Endothelial cell of umbilical vein (primary cell): ENCODE measurements at places on chromosomes 12 and 14.
A peak's percentile ranks its signal among the peaks of the same experiment; 100 is the strongest.

- DNase-seq, result no peak
Observed at GRCh38 chr12:49582850-49583249, 14.9 kb upstream of the MCRS1 start.

DNA sequence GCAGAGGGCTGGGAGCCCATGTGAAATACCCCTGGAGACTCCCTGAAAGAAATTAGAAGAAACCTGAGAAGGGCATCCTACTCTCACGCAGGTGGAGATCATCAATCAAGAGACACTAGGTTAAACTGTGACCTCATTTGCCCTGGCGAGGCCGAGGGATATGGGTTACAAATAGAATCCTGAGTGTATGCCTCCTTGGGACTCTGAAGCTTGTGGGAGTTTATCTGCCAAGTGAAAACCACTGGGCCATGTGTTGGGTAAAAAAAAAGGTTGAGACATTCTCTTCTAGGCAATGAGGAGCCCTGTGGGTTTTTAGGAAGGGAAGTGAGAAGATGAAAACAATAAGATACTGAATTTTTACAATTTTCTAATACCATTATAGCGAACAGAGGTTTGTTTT lies 160.7 kb upstream of the ARID2 start:
- no peak for DNase-seq

GRCh38 chr14:57822081-57822480 lies 43.8 kb downstream of the SLC35F4 start:
- DNase-seq, result no peak

- peak; percentile 80 for DNase-seq
Observed at GRCh38 chr14:22699801-22700564, 55.8 kb upstream of the OR6J1 start.

GRCh38 chr12:1811281-1811947 lies 9.0 kb upstream of the LRTM2 start:
- peak; percentile 57 for DNase-seq

GRCh38 chr12:132471858-132472255 lies 18.1 kb upstream of the FBRSL1 start:
- DNase-seq, result no peak

DNA sequence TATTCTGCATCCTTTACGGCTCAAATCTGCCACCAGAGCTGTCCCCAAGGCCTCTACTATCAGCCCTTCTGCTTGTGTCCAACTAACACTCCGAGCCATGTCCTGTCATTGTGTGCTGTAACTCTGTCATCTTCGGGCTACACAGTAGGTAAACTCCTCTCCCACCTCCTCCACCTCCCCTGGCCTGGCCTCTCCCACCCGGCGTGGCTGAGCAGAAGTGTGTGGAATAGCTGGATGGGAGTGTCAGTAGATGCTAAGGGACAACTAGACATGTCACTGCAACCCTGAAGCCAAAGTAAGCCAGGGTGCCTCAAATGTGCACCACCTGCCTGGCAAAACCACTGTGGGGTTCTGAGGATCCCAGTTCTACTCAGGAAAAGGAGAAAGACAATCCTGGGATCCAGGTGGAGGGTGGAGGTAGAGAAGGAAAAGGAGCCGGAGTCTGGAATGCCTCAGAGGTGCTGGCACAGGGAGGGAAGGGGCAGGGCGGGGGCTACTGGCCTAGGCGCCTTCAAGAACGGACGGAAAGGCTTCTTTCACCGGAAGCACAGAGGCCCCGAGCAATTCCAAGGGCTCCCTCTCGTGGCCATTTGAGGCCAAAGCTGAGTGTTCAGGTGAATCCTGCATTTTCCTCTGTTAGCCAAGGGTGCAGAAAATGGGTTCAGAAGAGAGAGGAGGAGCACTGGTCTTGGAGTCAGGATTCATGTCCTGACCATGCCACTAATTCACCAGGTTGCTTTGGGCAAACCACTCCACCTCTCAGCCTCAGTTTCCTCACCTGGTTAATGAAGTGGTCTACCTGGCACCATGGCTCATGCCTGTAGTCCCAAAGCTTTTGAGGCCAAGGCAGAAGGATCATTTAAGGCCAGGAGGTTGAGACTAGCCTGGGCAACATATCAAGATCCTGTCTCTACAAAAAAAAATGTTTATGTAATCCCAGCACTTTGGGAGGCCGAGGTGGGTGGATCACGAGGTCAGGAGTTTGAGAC lies 20.5 kb upstream of the FAM181A start:
- DNase-seq, result no peak

GRCh38 chr12:93823616-93824391 lies 146.6 kb downstream of the CRADD start:
- DNase-seq, result no peak

- no peak for DNase-seq
Observed at GRCh38 chr12:108966378-108967151, 54.3 kb downstream of the SVOP start.

GRCh38 chr12:67286257-67286656 lies 17.1 kb downstream of the CAND1 start:
- no peak for DNase-seq

DNA sequence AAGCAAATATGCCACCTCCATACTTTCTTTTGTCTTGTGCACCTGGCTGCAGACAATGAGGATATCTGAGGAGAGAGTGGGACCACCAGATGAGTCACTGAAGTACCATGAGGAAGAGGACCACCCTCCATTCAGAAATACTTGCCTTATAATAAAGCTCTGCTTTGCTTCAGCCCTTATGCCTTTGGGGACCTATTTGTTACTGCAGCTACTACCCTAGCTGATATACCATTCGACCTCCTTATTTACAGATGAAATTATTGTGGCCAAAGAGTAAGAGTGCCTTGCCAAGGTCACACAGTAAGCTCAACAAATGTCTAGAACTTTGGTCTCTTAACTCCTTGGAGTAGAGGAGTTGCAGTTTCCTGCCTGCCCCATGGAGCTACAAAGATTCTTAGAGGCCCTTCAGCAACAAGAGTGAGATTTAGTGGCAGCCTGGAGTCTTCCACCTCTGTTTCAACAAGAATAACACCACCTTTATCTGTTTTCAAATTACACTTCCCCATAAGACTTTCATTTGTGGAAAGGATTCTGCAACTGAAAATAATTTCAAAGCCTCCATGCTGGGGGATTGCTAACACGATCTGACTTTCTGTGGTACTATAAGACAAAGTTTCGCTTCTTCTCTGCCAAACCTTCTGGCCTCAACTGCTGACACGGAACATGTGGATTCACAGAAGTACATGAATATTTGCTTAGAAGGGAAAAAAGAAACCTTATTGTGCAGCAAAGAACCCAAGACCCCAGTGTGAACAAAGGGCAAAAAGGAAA lies 3.6 kb downstream of the CMKLR1 start:
- DNase-seq, result no peak

GRCh38 chr12:59282999-59283398 lies 312.8 kb upstream of the SLC16A7 start:
- no peak for DNase-seq

DNA sequence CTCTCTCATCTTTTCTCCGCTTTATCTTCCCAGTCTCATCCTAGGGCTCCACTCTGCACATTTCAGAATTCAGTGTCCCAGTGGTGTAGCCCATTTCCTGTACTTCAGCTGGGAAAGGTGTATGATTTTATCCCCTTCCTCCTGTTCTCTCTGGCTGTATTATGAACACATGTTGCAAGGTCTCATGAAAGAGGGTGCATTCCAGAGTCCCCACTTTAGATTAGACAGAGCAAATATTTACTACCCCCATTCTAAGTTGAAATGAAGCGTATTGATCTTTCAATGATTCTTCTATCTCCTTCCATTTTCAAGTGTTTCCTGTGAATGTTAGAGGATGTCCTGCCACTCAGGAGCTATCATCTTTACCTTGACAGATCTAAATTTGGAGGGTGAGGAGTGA lies 123.2 kb downstream of the WIF1 start:
- no peak for DNase-seq

GRCh38 chr12:94267537-94267872 lies 119.1 kb downstream of the PLXNC1 start:
- DNase-seq, result no peak

- DNase-seq, result no peak
Observed at GRCh38 chr12:95298916-95299315, 81.3 kb downstream of the VEZT start.

DNA sequence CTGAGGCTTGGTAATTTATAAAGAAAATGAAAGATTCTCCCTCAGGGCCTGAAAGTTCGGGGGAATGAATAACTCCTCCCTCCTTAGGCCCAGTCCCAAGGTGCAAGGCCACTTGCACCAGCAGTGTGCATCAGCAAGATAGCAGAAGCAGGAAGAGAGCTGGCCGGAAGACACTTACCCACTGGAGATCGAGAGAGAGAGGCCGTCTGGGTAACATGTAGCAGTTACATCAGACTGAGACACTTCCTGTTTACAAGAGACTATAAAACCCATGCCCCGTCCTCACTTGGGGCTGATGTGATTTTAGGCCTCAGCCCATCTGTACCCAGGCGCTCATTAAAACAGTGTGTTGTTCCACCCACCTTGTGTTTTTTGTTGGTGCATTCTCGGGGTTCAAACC lies 85.2 kb downstream of the TMTC3 start:
- no peak for DNase-seq

DNA sequence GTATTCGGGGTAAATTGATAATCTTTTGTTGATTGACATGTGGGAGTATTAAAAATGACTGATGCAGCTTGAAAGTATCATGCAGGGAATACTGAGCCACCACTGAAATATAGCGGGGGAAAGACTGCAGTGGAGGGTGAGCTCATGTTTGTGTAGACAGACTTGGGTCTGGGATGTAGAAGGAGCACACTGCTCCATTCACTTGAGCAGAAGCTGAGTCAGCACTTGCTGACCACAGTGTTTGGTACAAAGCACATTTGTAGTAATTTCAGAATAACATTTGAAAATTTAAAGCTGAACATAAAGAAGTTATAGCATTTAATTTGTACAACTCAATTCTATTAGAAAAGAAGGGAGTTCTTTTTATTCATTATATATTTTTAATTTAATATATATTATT lies 304.3 kb upstream of the PRICKLE1 start:
- DNase-seq, result no peak

DNA sequence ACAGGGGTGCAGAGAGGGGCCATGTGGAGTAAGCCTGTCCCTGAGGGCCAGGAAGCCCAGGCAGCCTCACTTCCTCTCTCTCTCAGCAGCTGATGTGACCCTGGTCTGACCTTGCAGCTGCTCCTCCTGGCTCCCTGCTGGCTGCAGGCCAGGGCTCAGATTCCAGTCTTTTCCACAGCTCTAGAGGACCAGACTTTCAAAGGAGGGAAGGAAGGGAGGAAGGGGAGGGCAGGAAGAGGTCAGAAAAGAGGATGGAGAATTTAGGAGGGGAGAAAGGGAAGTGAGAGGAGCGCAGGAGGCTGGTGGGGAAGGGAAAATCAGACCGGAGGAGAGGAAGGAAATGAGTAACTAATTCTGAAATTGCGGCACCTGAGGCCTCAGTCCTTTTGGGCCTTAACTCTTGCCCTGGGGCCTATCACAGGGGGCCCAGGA lies 40.9 kb upstream of the VASH1 start:
- peak; percentile 91 for DNase-seq

GRCh38 chr12:107760207-107760808 lies 629 bp downstream of the PRDM4 start:
- peak; percentile 30 for DNase-seq

DNA sequence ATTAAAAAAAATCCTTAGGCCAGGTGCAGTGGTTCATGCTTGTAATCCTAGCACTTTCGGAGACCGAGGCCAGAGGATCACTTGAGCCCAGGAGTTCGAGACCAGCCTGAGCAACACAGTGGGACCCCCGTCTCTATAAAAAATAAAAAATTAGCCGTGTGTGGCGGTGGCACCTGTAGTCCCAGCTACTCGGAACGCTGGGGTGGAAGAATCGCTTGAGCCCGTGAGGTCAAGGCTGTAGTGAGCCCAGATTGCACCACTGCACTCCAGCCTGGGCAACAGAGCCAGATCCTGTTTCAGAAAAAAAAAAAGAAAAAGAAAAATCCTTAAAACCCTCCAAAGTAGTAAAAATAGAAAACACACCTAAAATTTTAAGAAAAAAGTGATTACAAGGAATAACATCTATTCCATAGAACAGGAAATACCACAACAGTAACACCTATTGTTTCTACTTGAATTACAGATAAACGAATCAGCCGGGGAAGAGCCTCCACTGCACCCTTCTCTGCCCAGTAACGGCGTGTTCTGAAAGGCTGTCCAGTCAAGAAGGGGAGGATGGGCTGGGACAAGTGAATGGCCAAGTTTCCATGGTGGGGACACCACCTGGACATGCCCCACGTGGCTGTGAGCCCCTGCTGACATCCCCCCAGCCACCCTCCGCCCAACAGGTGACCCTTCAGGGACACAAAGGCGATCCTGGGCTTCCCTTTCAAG lies 17.8 kb downstream of the POLE start:
- no peak for DNase-seq

DNA sequence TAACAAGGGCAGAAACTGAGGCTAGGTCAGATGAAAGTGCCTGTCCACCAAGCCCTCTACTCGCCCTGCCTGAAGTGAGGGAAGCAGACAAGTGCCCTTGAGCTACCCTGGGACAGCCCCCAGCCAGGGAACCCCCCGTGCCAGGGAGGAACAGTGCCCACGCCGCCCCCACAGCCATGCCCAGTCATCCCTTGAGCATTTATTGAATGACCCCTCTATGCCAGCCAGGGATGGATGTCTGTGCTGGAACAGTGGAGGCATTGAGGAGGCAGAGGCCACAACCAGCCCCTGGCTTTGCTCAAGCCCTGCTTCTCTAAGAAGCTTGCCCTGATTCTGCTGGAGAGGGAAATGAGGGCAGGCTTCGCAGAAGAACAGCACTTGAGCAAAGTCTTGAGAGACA lies 3.7 kb upstream of the AQP6 start:
- DNase-seq, result no peak

- DNase-seq, result no peak
Observed at GRCh38 chr12:12441843-12442461, 85.1 kb downstream of the BORCS5 start.

DNA sequence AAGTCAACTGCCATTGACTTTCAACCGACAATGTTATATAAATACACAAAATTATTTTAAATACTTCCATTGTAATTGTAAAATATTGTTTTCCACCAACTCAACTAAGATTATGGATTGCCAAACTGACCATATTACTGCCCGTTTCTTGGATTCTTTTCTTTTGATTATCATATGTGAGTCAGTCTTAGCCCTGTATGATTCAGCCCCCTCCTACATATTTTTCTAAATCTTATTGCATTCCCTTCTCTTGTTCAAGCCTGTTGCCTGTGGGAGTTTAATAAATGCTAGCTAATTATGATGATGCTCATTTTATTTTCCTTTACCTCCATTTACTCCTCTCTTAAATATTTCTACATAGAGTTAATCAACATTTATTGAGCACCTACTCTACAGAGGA lies 6.8 kb downstream of the RASSF9 start:
- DNase-seq, result no peak

DNA sequence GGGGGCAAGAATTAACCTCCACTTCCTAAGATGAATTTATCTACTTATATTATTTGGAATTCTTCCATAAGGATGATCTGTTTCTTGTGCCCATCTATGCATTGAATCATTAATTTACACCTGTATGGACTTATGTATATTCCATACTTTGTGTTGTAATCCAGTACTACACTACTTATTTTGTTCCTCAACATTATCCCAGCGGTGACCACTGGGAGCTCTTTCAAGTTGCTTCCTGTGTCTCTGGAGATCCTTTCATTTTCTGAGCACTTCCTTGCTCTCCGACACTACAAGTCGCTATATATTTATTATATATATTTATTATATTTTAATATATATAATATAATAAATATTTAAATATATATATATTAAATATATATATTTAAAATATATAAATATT lies 54.9 kb upstream of the SCN8A start:
- DNase-seq, result no peak
